GM12891 (cell line): ENCODE measurements at places on chromosomes 6 and 20.

- DNase-seq, result no peak
These were observed 76.7 kb downstream of the MYB start for GRCh38 chr6:135257631-135258405.

DNA sequence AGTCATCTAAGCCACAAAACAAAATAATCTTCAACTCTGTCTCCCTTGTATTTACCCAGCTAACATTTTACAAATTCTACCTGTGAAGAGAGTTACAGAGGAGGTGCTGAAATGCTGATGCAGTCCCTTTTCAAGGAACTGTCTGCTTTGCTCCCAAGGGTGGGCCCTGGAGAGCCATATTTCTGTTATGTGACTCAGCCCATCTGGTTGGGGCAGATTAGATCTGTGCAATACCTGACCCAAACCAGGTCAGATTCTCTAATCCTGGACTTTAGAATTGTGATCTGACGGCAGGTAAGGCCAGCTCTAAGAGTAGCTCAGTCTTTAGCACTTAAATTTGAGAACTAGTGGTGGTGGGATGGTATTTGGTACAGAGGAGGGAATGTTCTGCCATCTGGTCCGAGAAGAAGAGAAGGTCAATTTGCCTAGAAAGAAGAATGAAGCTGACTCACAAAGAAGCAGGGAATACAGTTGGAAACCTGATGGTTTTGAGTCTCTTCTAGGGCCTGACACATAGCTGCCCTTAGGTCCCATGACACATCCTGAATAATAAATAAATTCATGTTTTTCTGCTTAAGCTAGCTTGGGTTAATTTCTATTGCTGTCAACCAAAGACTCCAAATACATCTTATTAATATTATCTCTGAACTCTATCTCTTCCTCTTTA, 8.1 kb downstream of the ZNF311 start:
- no peak for DNase-seq

- no peak for DNase-seq
These were observed 39.8 kb upstream of the RAB23 start for GRCh38 chr6:57261926-57262325.

GRCh38 chr20:49682278-49682677, 31.4 kb downstream of the B4GALT5 start:
- DNase-seq, result no peak

DNA sequence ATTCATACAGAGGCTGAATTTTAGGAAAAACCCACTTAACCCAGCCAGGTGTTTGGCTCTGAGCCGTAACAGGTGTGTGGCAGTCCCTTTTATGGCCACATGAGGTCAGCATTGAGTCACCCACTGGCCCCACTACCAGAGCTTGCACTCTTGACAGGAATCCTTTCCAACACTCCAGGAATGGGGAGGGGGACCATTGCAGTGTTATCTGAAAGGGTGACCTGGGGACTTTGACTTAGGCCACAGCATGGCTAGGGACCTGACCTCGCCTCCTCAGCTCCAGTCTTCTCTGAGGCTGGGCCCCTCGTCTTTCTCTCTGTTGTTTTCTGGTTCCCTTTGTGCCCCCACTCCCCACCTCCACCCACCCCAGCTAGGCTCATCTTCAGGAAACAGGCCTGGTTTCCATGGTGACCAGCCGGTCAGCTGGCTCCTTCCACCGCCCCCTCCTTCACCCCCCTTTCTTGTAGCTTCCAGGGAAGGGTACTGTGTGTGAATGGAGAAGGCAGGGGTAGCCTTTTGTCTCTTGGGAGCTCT, 2.1 kb upstream of the TMEM151B start:
- DNase-seq, result no peak

DNA sequence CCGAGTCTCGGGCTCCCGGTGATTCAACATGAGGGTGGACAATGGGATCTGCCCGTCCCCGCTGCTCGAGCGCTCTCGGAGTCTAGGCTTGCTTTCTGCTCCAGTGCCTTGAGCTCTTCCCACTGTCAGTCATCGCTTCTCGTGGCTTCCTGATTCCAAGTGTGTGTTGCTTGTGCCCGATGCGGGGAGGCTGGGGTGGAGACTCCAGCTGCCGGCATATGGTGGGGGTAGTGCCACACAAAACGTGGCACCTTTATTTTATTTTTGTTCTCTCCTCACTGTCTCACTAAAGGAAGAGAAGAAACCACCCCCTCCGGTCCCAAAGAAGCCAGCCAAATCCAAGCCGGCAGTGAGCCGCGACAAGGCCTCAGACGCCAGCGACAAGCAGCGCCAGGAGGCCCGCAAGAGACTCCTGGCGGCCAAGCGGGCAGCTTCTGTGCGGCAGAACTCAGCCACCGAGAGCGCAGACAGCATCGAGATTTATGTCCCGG, 14.8 kb upstream of the MYL9 start:
- no peak for DNase-seq
